ENCODE measurements at places on chromosomes 1 and 21.
A peak's percentile ranks its signal among the peaks of the same experiment; 100 is the strongest.

GRCh38 chr1:7704214-7705047 lies 66.7 kb upstream of the VAMP3 start:
- peak; percentile 95 for DNase-seq

DNA sequence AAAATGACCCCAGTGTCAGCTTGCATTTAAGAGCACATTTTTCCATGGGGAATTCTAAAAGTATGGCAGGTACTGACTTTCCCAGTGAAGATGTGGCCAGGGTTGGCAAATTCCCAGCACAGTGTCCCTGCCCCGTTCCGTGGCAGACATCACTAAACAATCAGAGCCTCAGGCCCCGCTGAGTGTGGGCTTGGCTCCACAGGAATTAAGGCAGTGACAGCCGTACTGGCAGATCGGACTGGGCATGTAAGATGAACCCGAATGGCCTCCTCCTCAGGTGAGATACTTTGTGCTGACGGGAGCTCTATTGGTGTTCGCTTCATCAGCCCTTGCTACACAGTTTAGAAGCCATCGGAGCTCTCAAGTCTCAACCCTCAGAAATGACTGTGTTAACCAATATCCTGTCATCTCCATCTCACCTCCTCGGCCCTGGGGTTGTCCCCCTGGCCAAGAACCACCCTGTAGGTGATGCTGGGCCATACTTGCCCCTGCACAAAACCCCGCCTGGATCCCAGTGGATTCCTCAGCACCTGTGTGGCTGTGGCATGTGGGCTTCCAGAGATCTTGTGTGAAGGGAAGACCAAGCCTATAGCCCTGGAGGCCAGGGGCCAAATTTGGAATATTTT lies 29.0 kb upstream of the ABCG1 start:
- no peak for DNase-seq

- DNase-seq = no peak
These were observed 64.5 kb upstream of the SPATA6 start for GRCh38 chr1:48536477-48536876.

- DNase-seq = no peak
These were observed 189.7 kb upstream of the ADGRL4 start for GRCh38 chr1:79196211-79196610.

DNA sequence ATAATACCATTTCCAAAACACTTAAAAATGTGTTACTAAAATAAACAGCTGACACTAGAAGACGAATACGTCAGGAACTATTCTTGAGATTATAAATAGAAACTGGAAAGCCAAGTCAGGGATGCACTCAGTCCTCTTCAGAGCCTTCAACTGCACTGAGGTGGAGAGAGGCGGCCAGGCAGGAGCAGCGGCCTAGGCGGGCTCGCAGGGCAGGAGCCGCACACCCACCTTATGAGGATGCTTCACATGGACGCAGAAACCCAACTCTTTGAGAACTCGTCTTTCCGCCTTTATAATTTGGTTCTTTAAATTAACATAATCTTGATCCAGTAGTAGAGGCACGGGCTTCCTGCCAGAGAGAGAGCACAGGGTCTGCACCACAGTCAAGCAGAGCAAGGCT lies 4.0 kb downstream of the CCNL2 start:
- no peak for DNase-seq

DNA sequence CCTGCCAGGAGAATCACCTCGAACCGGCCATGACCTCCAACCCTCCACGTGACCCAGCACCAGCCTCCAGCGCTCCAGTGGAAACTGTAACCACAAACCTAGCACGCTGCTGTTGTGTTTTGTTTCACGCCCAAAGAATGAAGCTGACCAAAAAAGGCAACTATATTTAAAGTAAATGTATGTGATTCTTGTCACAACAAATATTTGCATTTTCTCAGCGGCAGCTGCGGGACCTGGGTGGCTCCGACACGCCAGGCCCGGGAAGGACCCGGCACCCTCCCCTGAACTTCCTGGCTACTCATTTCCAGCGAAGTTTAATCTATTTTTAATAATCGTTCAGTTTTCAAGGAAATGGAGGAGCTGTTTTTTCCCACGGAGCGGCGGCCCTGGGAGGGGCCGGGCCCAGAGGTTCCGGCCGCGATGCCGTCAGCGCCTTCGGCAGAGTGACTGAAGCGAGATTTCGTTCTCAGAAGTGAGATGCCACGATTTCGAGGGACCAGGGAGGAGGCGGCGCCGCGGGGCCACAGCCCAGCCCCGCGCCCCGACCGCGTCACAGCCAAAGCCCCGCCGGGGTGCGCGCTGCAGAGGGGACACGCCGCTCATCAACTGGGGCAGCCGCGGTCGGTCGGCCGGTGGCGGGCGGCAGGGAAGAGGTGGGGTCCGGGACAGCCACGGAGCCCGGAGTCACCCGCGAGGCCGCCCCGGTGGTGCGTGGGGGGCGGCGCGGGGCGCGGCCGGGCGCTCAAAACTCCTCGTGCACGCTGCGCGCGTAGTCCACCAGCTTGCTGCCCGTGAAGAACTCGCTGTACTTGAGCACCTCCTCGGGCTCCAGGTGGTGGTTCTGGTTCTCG lies 3.0 kb upstream of the TNFRSF4 start:
- no peak for DNase-seq

Measured in sciatic nerve (tissue), 2 donors.